NCI-H526 treated with DMSO at 0.1 percent for 48 hours (cell line): ENCODE measurements at places on chromosomes 7 and 10.
A peak's percentile ranks its signal among the peaks of the same experiment; 100 is the strongest.

- no peak for DNase-seq
These were observed 11.2 kb upstream of the PRDX3 start for GRCh38 chr10:119189811-119190282.

DNA sequence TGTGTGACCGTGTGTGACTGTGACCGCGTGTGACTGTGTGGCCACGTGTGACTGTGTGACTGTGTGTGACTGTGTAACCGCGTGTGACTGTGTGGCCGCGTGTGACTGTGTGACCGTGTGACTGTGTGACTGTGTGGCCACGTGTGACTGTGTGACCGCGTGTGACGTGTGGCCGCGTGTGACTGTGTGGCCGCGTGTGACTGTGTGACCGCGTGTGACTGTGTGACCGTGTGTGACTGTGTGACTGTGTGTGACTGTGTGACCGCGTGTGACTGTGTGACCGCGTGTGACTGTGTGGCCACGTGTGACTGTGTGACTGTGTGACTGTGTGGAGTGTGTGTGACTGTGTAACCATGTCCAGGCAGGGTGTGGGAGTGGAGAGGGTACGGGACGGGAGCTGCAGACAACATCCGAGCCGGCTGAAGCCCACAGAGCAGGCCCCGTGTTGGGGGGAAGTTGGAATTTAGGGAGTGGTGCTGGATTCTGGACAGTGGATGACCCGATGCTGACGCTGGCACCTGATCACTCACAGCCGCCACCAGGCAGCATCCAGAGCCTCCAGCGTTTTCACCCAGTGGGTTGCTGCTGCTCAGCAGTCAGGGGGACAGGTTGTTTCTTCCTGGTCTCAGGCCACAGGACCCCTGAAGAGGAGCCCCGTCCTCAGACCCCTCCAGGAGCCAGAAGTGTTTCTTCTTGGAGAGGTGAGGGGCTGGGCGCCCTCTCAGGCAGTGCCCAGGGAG lies 503.5 kb downstream of the DNAJB6 start:
- DNase-seq, result no peak

GRCh38 chr10:79493806-79494205 lies 18.5 kb upstream of the EIF5AL1 start:
- DNase-seq, result no peak

DNA sequence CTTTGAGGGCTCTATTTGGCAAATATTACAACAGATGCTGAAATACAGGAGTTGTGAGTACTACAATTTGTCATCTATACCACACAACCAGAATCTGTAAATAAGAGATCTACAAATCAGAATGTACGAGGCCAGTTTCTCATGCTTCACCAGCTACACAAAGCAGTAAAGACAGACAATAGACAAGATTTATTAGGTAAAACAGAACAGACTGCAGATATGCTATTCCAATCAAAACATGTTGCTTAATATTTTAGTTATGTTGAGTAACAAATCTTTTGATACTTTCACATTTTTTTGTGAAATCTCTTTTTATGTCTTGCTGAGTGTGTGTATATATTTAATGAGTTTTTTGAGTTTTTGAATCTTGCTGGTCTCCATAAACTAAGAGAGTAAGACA lies 109.1 kb downstream of the CHCHD3 start:
- no peak for DNase-seq

- DNase-seq, result no peak
These were observed 146.8 kb downstream of the CYP26A1 start for GRCh38 chr10:93220296-93221170.

- DNase-seq, result peak; percentile 36
These were observed at the start of gene SEPHS1 for GRCh38 chr10:13348216-13349017. Gene SEPHS1, minus strand, starts transcription at chr10:13348293. Its CDS starts 3,343 bp downstream, at chr10:13344950.

GRCh38 chr7:45017253-45017652 lies 17.3 kb downstream of the CCM2 start:
- DNase-seq, result no peak

GRCh38 chr7:55052741-55053427 lies 34.1 kb downstream of the EGFR start:
- no peak for DNase-seq

- no peak for DNase-seq
These were observed 101.4 kb downstream of the GPAM start for GRCh38 chr10:112082120-112082519.

DNA sequence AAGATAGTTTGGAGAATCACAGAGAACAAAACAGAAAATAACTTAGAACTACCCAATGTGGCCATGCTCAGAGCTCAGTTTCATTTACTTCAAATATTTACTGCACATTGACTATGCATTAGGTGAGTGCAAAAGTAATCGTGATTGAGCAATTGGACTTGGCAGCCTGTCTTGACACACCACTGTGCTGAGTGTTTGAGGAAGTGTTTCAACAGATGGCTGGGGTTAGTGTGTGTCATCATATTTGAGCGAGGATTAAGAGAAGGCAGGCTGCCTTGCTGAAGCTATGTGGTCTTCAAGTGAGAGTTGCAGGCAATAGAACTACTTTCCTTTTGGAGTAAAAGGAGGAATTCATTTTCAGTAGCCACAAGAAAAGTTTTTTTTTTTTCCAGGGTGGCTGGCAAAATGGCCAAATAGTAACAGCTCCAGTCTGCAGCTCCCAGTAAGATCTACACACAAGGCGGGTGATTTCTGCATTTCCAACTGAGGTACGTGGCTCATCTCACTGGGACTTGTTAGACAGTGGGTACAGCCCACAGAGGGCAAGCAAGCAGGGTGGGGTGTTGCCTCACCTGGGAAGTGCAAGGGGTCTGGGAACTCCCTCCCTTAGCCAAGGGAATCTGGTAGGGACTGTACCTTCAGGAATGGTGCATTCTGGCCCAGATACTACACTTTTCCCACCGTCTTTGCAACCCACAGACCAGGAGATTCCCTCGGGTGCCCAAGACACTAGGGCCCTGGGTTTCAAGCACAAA lies 37.6 kb downstream of the AKR1C4 start:
- DNase-seq, result no peak
